ENCODE measurements at places on chromosomes 16 and 17.

- DNase-seq = no peak
Observed at GRCh38 chr17:15366026-15366425, 24.6 kb upstream of the TEKT3 start.

GRCh38 chr16:78376452-78376851 is 277.0 kb downstream of the WWOX start:
- DNase-seq = no peak

DNA sequence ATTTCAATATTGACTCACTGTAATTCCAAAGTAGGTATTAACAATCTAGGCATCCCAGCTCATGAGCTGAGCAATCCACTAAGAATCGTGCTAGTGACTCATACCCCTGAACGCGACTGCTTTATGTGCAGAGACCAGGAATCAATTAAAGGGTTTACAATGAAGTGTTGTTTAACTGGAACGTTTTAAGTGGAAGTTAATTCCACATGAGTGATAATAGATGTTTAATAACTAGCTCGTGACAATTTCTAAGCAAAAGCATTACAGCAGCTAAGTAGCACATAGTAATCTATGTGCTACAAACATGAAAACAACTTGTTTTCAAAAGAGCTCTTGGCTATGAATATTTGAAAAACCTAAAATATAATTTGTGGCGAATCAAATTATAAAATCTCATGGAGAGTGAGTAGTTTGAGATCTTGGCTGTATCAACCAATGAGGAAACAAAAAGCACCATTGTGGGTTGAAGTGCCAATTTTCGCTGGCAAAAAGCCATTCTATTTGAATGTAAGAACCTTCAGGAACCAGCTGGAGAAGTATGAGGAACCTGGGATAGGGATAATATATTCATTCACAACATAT is 9.4 kb downstream of the GJC1 start:
- DNase-seq = no peak

DNA sequence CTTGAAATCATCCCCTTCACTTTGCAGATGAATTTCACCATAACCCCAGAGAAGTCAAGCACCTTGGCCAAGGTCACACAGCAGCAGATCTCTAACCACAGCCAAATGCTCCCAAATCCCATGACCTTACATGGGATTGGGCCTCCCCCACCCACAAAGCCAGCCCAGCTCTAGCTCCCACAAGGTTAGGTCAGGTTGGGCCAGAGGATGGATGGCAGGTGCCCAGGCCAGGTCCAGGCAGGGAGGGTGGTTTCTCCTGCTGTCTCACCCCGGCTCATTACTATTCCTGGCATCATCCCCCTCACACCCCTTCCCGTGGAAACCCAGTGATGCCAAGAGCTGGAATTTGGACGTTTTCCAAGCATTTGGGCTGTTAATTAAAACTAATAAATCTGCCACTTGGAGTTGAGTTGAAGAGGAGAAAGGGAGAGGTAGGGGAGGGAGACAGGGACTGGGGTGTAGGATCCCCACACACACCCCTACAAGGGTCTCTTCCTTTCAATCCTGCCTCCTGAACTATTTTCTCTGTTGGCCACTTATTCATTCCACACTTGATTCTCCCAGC is 181.6 kb downstream of the TMEM132E start:
- DNase-seq = no peak

- DNase-seq = no peak
Observed at GRCh38 chr16:80996688-80997138, 10.0 kb downstream of the CMC2 start.

Measured in Kasumi-1 (cell line).